ENCODE measurements at places on chromosomes 3 and 15.

GRCh38 chr3:166634091-166634746 lies 745.9 kb downstream of the ZBBX start:
- DNase-seq: no peak

GRCh38 chr15:35929740-35930444 lies 383.9 kb upstream of the DPH6 start:
- peak; percentile 13 for DNase-seq

- no peak for DNase-seq
Measured at GRCh38 chr15:39506146-39506545, 74.7 kb upstream of the THBS1 start.

GRCh38 chr15:70761046-70761445 lies 2.3 kb downstream of the UACA start:
- no peak for DNase-seq

- DNase-seq: no peak
Measured at GRCh38 chr15:53331328-53332190, 427.9 kb downstream of the WDR72 start.

DNA sequence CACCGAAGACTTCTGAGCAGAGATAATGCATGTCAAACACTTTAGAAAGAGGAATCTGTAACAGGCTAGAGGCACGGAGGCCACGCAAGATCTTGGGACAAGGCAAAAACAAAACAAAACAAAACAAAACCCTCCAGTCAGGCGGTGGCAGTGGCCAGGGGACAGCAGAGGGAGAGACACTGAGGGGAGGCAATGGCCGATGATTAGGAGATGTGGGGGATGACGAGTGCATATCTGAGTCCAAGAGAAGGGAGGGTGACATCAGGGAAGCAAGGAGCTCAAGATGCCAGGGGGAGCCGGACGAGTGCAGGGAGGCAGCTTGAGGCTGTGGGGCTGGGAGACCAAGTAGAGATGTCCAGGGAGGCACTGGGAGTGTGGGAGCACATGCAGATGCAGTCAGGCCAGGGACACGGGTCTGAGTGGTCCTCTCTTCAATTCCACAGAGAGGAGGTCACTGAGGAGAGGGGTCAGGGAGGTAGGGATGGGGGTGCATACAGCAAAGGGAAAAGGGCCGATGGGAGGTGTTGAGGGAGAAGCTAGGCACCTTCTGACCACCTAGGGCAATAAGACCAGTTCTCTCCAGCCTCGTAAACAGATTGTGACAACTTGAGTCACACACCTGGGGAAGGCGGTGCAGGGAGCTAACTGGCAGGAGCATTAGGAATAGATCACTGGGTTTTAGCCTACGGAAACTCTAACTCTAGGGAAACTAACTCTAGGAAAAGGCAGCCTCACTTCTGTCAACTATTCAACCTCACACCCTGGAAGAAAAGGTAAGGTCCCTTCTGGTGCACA lies 29.6 kb downstream of the SLCO2A1 start:
- no peak for DNase-seq

DNA sequence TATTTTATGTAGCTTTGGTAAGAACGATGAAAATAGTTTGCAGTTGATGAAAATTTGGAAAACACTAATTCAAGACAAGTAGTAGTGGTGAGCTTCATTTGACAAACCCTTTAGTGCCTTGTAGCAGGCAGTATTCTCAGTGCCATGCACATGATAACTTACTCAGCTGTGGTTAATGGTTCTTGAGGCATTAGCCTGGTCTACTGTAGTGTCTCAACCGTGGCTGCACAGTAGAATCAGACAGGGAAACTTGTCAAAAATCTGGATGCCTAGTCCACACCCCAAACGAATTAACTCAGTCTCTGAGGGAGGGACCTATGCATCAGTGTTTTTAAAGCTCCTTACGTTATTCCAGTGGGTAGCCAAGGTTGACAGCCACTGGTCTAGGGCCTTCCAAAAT lies 45.4 kb downstream of the PSMD6 start:
- DNase-seq: no peak
